Activated T-cell treated with anti-CD3 and anti-CD28 coated beads, Interleukin-2, amount 50 U/mL, for 4 hours (primary cell): ENCODE measurements at places on chromosomes 12 and 14. TPM values are rescaled to one million over a fixed set of nuclear protein-coding genes. Genes with fewer than 3 reads are reported as not detected.

- no peak for DNase-seq
These were observed 214.4 kb upstream of the ALG10B start for GRCh38 chr12:38102197-38102596.

DNA sequence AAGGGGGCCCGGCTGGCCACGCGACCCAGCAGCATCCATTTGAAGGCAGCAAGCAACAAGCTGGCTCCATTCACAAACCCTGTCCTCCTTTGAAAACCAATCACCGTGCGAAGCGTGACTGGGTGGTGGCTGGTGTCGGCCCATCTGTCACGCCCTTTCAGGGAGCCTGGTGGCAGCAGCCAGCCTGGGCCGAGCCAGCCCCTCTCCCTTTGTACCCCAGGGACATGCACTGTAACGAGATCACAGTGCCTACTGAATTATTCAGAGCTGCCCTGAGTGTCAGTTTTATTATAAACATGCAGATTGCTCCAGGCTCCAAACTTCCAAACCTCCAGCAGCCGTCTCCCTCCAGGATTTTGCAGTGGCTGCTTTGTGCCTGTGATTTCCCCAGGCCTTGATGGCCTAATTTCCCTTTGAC, 22.3 kb upstream of the CTDSP2 start:
- DNase-seq: no peak

GRCh38 chr14:75861161-75861621, 120.6 kb downstream of the TGFB3 start:
- no peak for DNase-seq

DNA sequence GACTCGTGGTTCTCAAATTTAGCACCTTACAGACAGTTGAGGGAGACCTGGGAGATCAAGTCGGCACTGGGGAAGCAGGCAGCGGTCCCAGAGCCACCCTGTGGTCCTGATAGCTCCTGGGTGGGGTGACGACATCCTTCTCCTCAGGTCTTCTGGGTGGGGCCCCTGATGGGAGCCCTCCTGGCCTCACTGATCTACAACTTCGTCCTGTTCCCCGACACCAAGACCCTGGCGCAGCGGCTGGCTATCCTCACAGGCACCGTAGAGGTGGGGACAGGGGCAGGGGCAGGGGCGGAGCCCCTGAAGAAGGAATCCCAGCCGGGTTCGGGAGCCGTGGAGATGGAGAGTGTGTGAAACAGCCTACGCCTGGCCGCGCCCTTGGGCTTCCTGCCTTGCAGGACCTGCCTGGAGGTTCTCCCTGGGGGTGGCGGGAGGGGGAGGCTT, 2.6 kb downstream of the AQP6 start:
- DNase-seq: no peak

- DNase-seq: no peak
These were observed at the start of gene GPR162 for GRCh38 chr12:6821591-6822425. Gene GPR162, plus strand, starts transcription at chr12:6821821. Its CDS starts 2,078 bp downstream, at chr12:6823899.

DNA sequence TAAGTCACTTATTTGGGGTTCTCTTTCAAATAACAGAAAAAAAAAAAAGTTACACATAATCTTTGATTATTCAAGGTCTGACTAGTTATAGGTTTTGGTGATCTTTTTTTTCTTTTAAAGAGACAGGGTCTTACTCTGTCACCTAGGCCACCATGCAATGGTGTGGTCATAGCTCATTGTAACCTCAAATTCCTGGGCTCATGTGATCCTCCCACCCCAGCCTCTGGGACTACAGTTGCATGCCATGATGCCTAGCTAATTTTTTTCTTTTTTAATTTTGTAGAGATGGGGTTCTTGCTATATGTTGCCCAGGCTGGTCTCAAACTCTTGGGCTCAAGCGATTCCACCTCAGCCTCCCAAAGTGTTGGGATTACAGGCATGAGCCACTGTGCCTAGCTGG, 56.5 kb upstream of the CFL2 start:
- no peak for DNase-seq

DNA sequence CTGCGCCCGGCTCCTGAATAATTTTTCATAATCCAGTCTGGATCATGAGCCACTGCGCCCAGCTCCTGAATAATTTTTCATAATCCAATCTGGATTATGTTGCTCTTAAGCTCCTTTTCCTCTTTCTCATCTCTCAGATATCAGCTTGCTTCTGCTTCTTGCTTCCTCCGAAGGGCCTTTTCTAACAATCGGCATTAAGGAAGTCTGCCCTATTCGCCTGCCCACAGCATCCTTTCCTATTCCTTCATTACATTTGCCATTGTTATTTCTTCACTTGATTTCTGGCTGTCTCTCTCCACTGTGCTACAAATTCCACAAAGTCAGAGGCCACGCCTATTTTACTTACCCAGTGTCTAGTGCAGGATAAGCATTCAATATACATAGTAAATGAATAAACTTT, 83.5 kb downstream of the TTC7B start:
- no peak for DNase-seq

DNA sequence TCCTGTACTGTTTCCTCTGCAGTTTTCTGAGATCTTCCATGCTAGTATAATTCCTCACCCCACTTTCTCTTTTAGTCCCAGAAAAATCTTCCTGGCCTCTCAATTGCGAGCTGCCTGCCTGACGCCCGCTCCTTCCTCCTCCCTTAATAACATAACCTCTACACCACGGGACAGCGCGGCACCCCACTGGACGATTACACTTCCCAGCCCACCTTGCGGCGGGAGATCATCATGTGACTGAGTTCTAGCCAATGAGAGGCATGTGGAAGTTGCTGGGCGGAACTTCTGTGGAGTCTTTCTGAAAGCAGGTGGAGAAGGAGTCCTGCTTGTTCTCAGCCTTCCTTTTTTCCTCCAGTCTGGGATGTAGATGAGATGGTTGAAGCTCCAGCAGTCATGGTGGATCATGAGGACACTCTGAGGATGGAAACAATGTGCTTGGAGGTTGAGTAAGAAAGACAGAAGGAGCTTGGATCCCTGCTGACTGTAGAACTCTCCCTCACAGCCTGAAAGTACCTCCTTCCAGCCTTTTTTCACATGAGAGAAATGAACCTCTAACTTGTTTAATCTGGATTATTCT, 133.6 kb upstream of the VRK1 start:
- no peak for DNase-seq

- no peak for DNase-seq
These were observed 906 bp downstream of the LARP4 start for GRCh38 chr12:50401500-50402081.

DNA sequence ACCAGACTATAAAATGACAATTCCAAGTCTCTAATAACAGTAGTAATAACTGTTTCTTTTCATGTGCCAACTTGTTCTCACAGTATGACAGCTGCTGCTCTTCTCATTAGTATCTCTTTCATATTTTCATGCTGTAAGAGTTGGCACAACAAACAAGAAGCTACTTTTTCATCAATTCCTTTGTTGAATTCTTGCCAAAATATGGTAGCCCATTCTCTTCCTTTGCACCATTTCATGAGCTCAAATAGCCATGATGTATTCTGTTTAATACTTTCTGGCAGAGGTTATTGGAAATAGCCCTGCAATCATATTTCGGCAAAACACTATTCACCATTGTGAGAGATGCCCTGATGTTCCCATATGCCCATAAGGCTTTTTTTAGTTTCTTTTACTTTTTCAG, 1100.7 kb downstream of the TRHDE start:
- DNase-seq: no peak

GRCh38 chr12:60172266-60173211, 576.7 kb downstream of the SLC16A7 start:
- no peak for DNase-seq

- no peak for DNase-seq
These were observed at the start of gene CD163 for GRCh38 chr12:7503686-7504415. Gene CD163, minus strand, starts transcription at chr12:7503777. Its CDS starts 87 bp downstream, at chr12:7503690.

GRCh38 chr14:104725772-104726548, 1.9 kb downstream of the ADSS1 start:
- no peak for DNase-seq

GRCh38 chr14:77580477-77580876, 36.0 kb downstream of the SPTLC2 start:
- DNase-seq: no peak

DNA sequence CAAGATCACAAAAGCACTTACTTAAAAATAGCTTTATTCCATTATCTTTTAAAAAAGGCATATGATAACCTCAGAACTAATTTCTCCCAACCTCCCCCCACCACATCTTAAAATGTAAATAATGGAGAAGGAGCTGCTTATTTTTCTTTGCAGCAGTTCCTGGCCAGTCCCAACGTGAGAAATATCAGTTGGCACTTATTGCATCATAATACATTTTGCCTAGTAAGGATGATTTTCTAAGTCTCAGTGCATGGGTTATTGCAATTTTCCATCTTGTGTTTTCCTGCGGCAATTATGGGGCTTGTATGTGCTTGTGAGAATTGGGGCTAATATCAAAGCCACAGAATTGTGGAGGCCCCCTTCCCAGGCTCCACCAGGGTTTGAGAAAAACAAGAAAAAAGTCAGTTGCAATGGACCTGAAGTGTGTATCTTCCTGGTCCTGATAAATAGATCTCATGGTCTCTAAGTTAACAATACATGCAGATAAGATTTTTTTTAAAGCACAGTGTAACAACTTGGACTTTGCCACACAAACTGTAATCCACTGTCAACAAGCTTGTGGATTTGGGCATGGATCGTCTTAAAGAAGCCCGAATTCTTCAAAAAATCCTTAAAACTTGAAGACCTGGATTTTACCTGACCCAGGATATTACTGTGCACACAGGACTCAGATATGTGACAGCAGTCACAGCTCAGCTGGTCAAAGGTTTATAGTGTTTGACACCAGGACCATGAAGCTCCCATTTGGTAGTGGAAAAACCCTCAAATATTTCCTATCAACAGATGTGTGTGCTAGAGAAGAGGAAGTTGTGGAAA, 2.8 kb upstream of the WSB2 start:
- no peak for DNase-seq

DNA sequence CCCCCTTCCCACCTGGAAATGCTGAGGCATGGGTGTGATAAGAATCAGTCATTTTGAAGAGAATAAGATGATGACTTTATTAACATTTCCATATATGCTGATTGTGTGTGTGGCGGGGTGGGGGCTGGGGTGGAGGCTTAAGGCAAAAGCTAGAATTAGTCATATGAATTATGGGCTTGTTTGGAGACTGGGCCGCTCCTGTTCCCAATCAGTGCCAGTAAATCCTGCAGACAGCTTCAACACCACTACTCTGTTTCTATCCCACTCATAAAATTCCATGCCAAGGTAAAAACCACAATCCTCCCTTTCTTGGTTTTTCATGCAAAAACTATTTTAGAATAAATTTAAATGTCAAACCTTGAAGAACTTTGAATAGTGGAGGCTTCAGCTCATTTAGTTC, 29.9 kb upstream of the SLC38A2 start:
- DNase-seq: no peak

DNA sequence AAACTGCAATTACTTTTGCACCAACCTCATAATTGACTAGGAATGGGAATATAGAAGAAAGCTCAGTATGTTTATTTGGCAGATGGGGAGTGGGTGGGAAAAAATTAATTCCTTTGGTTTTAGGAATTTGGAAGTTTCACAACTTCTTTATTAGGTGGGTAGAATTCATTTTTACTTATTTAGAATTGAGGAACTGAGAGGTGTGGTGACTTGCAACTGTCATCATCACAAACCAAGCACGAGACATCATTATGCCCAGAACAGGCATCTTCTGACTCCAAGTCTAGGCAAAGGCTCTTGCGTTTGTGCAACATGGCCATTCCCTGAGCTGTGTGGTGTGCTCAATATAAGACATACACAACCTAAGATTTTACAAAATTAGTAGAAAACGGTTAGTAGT, 380.0 kb downstream of the ATP23 start:
- no peak for DNase-seq

- no peak for DNase-seq
These were observed 251.3 kb upstream of the RPL10L start for GRCh38 chr14:46902837-46903236.

- no peak for DNase-seq
These were observed 205.0 kb downstream of the SUDS3 start for GRCh38 chr12:118581371-118581770.

DNA sequence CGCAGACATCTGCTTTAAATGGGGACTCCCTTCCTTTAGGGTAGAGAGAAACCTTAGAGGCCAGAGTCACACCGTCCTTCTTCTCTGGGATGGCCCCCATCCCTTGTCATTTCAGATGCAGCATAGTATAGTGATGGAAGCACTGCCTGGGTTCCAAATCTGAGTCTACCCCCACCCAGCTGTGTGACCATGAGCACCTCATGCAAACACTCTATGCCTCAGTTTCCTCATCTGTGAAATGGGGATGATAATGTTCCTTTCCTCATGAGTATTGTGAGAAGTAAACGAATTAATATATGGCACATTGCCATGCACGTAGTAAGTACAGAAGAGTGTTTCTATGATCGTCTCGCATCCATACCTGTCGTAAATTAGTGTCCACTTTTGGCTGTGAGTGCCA, 241.9 kb downstream of the SLC41A2 start:
- DNase-seq: no peak

- no peak for DNase-seq
These were observed 19.0 kb downstream of the CORO1C start for GRCh38 chr12:108712165-108712924.

- no peak for DNase-seq
These were observed 103.4 kb downstream of the ZFP36L1 start for GRCh38 chr14:68689511-68689910.

GRCh38 chr12:57047981-57048380, 1.9 kb downstream of the MYO1A start:
- no peak for DNase-seq

- DNase-seq: no peak
These were observed 92.6 kb upstream of the MAP1LC3B2 start for GRCh38 chr12:116466536-116466935.

GRCh38 chr12:76226397-76226796, 121.8 kb downstream of the BBS10 start:
- no peak for DNase-seq

DNA sequence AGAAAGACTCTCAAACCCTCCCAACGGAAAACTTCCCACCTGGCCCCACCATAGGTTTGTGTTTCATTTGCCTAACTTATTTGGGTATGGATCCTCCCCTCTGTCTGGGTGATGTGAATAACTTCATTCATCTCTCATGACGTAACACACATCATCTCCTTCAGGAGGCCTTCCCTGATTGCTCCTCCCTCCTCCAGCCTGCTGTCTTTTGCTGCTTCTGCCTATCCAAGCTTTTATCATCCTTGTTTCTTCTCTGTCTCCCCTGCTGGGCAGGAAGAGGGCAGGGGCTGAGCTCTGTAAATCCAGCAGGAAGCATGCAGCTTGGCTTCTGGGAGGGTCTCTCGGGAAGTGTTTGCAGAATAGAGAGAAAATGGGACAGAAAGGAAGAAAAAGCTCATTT, 766.0 kb upstream of the TBX3 start:
- no peak for DNase-seq

KLHL33 gene
- 0.05 TPM for total RNA-seq

C12orf60 gene
- total RNA-seq: 1.6 TPM

TOMM20L gene
- total RNA-seq: not detected

KLHDC1 gene
- total RNA-seq: 1.8 TPM

ATXN7L3B gene
- 20.7 TPM for total RNA-seq

MYH7 gene
- not detected for total RNA-seq

C1R gene
- 1.7 TPM for total RNA-seq

TBC1D30 gene
- total RNA-seq: 0.24 TPM

ESRRB gene
- not detected for total RNA-seq

MLH3 gene
- 11.0 TPM for total RNA-seq

SLC38A4 gene
- 0.21 TPM for total RNA-seq

RDH16 gene
- total RNA-seq: 0.05 TPM

PRH1 gene
- total RNA-seq: 12.5 TPM
